ENCODE measurements at places on chromosomes 5 and 9.

GRCh38 chr5:159286420-159287035, 23.4 kb downstream of the UBLCP1 start:
- DNase-seq, result no peak

DNA sequence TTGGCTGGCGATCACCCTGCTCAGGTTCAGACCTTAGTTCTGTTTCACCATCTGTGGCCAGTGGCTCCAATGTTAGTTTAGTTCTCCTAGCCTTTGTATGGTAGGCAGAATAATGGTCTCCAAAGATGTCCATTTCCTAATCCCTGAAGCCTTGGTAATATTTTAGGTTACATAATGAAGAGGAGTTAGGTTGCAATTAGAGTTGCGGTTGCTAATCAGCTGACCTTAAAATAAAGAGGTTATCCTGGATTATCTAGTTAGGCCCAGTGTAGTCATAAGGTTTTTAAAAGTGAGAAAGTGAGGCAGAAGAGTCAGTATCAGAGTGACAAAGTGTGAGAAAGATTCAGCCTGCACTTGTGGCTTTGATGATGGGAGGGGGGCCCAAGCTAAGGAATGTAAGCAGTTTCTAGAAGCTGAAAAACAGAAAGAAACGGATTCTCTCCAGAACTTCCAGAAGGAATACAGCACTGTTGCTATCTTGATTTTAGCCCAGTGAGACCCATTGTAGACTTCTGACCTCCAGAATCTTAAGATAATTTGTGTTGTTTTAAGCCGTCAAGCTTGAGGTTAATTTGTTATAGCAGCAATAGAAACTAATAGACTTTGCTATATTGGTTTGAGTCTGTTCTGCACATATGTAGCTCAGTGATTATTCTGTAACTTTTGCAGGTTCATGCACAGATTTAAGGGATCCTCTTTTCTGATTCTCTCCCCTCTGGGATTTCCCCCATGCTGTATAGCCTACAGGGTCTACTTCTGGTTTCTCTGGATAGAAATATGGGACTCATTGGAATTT, 21.6 kb downstream of the LNPEP start:
- DNase-seq, result peak; percentile 69

DNA sequence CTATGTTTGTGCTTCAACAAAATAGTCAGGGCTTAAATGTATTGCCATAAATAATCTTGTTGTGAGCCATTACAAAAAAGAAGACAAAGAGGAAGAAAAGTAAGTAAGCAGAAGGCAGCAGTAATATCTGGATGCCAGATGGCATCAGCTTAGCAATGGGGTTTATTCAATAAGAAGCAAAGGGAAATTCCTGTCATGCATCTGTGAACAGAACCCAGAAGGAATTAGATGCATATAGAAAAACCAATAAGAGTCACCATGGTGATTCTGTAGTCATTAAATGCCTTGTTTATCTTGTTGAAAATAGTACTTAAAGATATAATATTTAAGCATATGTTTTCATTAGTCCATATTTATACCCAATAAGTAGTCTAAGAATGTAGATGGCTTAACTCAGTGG, 216.0 kb downstream of the ADAMTSL1 start:
- no peak for DNase-seq

DNA sequence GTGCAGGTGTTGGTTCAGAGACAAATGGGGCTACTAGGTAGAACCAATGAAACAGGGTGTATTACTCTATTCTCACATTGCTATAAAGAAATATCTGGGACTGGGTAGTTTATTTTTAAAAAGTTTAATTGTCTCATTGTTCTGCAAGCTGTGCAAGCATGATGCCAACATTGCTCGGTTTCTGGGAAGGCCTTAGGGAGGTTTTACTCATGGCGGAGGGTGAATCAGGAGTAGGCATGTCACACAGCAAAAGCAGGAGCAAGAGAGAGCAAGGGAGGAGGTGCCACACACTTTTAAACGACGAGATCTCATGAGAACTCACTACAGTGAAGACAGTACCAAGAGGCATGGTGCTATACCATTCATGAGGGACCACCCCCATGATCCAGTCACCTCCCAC, 134.6 kb downstream of the PIK3R1 start:
- no peak for DNase-seq

DNA sequence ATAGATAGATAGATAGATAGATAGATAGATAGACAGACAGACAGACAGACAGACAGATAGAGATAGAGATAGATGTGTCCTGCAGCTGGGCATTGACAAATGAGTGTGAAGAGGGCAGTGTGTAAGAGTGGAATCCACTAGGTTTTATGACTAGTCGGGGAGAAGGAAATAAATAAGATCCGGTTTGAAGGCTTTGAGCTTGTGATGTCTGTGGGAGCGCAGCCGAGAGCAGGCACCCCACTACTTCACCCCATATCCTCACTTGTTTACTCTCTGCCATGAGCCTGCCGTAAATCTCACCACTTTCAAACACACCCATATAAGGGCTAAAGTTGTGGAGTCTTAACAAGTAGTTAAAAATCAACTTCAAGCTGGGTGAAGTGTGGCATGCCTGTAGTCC, 1.4 kb upstream of the SUSD1 start:
- no peak for DNase-seq

- no peak for DNase-seq
Measured at GRCh38 chr5:39014561-39014960, 59.6 kb downstream of the RICTOR start.

- no peak for DNase-seq
Measured at GRCh38 chr5:121175986-121176385, 675.7 kb upstream of the FTMT start.

- no peak for DNase-seq
Measured at GRCh38 chr9:4490705-4491625, 697 bp downstream of the SLC1A1 start.

DNA sequence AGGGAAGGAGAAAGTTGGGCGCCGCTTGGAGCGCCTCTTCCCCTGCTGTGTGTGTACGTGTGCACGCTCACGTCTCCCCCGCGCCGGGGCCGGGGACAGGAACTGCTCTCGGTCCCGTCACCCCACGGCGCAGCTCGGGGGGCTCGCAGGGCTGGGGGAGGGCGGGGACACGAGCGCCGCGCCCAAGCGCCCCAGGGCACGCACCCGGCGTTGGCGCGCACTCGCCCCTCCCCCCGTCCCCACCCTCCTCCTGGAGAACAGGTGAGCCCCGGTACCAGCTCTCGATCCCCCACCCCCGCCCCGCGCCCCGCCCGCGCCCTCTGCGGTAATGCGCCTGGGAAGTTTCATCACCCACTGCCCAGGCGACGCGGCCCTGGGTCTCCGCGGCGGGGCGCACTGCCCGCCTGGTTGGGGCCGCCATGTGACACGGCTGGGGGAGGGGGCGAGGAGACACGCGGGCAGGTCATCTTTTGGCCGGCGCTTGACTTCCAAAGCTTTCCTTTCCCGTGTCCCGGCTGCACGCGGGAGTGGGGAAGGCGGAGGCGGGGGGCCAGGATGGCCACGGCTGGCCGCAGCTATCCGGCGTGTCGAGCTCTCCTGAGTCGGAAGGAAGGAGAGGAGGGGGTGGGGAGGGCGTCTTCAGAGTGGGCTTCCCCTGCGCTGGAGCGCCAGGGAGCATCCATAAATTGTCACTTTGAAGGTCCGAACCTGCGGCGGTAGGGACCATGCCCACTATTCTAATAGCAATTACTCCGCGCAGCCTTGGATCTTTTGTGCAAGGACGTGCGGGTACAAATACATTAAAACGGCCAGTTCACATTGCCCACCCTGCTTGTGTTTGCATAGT, 1.5 kb upstream of the STC2 start:
- DNase-seq, result no peak

GRCh38 chr5:118557251-118557661, 431.1 kb downstream of the DTWD2 start:
- no peak for DNase-seq

Data from activated effector memory CD4-positive, alpha-beta T cell treated with anti-CD3 and anti-CD28 coated beads, Interleukin-2, amount 50 U/mL, for 16 hours (primary cell).